Kidney glomerular epithelial cell (primary cell): ENCODE measurements at places on chromosomes 7 and 10.

DNA sequence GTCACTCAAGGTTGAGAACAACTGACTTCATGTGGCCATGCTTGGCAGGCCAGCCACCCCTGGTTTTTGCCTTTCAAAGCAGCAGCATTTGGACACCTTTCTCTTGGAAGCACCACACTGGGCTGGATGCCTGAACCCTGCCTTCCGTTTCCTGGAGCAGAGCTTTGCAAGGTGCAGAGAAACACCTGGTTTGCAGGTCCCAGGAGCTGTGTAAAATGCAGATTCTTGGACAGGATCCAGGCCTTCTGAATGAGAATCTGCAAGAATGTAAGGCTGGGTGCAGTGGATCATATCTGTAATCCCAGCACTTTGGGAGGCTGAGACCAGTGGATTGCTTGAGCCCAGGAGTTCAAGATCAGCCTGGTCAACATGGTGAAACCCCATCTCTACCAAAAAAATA lies 18.0 kb upstream of the DUSP5 start:
- no peak for DNase-seq

DNA sequence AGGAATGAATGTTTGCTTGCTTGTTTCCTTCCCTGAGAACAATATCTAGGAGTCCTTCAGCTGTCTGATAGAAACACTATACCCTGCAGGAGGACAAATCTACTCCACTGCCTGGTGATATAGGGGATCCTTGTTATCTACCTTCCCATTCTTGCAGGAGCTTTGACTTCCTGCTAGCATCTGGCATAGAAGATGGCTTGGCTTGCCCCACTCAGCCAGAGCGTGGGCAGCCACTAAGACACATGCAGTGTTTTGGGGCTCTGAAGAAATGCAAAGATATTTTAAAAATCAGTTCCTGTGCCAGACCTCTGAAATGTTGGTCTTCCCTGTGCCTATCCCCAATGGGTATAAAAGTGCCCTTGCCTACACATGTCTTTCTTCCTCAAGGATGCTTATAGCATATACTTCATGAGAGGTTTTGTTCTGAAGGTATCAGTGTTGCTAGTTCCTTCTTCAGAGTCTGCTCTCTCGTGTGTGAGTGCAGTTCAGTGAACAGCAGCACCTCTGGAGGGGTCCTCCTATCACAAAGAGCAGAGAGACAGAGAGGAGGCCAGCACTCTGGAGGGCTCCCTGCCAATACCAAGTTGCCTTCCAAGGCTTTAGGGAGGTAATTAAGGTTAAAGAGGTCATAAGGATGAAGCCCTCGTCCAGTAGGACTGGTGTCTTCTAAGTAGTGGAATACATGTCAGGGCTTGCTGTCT lies 149.1 kb upstream of the CALCR start:
- no peak for DNase-seq

DNA sequence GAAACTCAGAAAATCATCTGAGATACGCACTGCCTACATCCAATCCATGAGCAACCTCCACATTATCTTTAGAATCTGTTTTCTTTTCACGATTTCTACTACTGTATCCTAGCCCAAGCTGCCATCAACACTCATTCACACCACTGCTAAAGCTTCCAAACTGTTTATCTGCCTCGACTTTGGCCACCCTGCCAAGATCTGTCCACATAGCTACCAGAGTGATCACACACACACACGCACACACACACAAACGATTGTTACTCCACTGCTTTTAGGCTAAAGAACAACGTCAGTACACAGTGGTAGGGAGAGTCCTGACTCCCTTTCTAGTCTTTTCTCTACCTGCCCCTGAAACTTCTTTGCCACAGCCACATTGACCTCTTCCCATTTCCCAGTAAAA lies 142.0 kb downstream of the CCDC71L start:
- DNase-seq: no peak

GRCh38 chr7:21605008-21605585 lies 62.3 kb downstream of the DNAH11 start:
- DNase-seq: no peak

- DNase-seq: no peak
These were observed 47.1 kb downstream of the PAPSS2 start for GRCh38 chr10:87706731-87707130.

DNA sequence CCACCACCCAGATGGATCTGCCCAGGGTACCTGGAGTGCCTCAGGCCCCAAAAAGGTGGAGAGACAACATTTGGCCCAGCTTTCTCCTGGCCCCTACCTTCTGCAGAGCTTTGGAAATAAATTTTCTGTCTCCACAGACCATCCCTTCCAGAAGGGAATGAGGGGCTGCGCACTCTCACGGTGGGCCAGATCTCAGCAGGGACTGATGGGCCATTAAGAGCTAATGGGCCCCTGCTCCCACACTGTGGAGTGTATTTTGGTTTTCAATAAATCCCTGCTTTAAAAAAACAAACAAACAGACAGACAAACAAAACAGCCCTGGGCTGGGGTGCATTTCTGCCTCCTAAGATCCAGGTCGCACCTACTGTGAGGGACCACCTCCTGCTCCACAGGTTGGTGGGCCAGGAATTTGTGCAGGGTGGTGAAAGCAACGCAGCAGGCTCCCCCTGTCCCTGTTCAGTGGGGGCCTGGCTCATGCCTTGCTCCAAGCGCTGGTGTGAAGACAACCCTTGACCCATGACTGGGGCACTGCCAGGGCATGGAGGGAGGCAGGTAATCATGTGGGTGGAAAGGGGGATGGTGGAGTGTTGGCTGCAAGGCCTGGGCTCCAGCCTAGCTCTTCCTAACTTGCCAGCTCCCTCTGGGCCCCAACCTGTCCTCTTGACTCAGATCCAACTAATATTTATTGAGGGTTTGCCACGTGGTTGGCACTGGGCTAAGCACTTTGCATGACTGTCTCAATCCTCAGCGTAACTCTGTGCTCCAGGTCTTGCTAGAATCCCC lies 88.5 kb downstream of the COL13A1 start:
- DNase-seq: no peak

GRCh38 chr7:35185908-35186731 lies 67.8 kb downstream of the TBX20 start:
- peak; percentile 71 for DNase-seq

GRCh38 chr7:21198921-21199320 lies 229.0 kb upstream of the SP4 start:
- no peak for DNase-seq

- DNase-seq: no peak
These were observed 642.0 kb upstream of the PFKP start for GRCh38 chr10:2425320-2425719.

- no peak for DNase-seq
These were observed 20.0 kb downstream of the UNC5B start for GRCh38 chr10:71232089-71232998.

GRCh38 chr10:95792874-95793285 lies 36.9 kb downstream of the ENTPD1 start:
- peak; percentile 61 for DNase-seq

DNA sequence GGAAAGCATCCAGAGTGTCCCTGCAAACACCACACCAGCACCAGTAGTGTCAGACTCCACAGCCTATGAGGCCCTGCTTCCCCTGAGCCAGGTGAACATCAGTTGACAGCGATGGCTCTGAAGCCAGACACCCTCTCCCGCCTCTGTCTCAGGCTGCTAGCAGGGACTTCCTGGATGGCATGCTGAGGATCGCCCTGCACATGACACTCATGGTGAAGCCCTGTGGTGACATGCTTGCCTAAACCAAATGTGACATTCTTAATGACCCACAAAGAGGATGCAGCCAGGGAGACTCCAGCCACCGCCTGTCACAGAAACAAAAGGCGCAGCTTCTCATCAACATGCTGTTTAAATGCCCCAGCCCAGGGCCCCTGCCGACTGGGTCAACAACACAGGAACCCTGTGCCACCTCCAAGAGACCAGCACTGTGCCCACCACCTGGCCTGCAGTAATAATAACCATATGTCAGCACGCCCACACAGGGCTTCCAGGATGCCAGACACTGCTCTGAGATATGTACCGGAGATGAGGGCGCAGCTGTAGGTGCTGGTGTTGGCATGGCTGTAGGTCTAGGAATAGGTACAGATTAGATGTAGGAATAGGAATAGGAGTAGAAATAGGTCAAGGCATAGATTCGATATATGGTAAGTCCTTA lies 81.3 kb downstream of the GRID1 start:
- DNase-seq: no peak

DNA sequence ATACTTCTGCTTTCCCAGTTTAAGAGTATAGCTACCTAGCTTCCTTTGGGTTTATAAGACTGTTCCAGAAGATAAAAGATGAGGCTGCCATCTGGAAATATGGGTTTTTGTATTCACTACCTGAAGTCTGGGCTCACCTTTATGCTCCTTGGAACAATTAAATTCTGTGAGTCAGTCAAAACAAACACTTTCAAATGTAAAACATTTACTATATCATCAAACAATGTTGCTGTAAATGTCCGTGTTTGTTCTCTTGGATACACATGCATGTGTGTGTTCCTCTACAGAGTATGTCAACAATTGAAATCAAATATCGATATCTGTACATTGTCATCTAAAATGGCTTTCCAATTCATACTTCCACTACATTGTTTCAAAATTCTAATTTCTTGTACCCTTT lies 525.6 kb downstream of the MDFIC start:
- DNase-seq: no peak

DNA sequence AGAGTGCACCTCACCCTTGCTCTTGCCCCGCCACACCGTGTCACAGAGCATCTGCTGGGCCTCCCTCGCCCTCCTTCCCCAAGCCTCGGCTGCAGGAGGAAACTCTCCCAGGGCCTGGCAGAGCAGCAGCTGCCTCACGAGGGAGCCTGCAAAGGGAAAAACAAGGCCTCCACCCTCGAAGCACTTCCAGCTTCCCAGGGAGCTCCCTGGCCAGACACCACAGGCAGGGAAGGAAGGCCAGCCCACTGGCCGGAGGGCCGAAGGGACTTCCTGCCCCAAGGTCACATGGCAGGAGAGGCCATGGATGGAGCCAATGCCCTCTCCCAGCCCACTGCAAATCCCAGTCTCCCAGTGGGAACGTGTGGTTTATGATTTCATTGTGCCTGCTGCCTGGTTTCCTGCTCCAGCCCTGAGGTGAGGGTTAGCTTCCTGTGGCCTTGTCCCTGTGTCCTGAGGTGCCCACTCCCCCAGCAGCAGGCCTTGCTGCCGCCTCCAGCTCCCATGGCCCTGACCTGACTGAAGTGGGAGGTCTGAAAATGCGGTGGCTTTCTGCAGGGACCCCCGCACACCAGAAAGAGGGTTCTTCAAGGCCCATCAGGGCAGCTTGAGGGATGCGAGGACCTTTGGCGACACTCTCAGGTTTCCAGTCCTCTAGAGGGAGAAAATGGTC lies 100.5 kb upstream of the PPIF start:
- no peak for DNase-seq
